H1 (cell line): ENCODE measurements at places on chromosomes 12 and 14.
A peak's percentile ranks its signal among the peaks of the same experiment; 100 is the strongest.

- DNase-seq = peak; percentile 70
Observed at GRCh38 chr14:45664668-45665356, 411.8 kb upstream of the MIS18BP1 start.

DNA sequence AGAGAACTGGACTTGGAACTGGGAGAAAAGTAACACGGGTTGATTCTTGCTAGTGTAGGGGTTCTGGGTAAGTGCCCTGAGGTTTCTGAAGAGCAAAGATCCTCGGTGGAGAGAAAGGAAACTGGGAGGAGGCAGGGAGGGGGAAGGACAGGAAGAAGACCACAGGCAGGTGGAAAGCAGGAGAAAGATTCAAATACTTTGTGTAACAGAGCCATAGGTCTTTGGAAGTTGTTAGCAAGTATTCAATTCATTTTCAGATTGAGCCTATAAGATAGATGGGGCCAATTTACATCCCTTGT lies 1.3 kb downstream of the PNP start:
- no peak for DNase-seq

- no peak for DNase-seq
Observed at GRCh38 chr14:70683983-70684382, 42.3 kb downstream of the TTC9 start.

- no peak for DNase-seq
Observed at GRCh38 chr12:127773520-127773919, 493.4 kb upstream of the TMEM132C start.

DNA sequence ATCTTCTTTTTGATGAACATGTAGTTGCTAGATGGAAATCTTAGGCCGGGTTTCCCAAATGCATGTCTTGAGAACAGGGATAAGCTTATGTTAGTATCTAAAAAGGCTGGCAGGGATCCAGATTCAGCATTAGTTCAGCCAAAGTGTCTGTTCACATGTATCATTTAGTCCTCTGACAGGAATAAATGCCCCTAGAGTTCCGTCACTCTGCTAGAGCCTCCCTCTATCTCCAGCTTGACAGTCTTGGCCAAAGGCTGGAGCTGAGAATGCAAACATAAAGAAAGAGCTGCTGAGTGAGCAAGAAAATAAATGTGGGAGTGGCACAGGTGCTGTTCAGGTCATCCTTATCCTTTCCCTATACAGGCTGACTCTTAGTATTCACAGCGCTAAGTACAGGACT lies 13.8 kb upstream of the NELL2 start:
- no peak for DNase-seq
